ENCODE measurements at places on chromosomes 1 and 21.

- no peak for DNase-seq
Observed at GRCh38 chr1:223761411-223761810, 49.1 kb downstream of the CAPN2 start.

DNA sequence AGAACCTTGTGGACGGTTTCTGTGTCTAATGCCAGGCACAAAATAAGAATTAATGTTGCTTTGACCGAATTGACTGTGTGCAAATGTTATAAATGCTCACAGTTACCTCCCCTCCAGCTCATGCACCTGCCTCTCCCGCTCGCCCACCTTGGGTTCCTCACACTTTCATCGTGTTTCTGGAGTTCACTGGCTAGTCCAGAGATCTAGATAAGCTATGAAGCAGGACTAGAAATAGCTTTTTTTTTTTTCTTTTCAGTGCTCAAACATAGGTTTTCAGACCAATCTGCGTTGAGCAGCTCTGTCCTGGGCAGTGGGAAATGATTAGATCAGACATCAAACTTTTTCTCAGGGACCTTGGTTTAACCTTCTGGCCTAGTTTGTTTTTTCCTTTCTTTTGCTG lies 11.1 kb downstream of the TENT5C start:
- DNase-seq, result no peak

- no peak for DNase-seq
Observed at GRCh38 chr1:16618719-16619118, 5.4 kb upstream of the NBPF1 start.

- no peak for DNase-seq
Observed at GRCh38 chr21:42203936-42204335, 15.0 kb upstream of the ABCG1 start.

GRCh38 chr1:233518344-233518743 lies 95.6 kb upstream of the KCNK1 start:
- DNase-seq, result peak; percentile 7

DNA sequence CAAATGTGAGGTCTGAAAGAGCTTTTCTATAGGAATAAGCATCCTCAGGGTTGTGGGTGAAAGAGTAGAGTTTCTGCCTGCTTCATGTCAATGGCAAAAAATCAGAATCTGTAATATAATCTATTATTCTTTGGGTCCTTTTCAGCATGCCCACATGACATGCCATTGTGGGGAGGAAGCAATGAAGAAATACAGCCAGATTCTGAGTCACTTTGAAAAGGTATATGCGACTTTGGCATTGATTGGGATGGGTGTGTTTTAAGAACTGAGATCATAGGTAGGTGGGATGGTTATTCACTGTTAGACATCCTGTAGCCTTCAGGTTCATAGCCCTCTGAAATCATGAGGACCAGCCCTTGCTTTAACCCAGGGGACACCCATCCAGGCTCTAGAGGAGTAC lies 1.8 kb downstream of the IL20 start:
- DNase-seq, result no peak

- DNase-seq, result no peak
Observed at GRCh38 chr1:51506537-51506936, 12.5 kb downstream of the EPS15 start.

GRCh38 chr1:167529829-167530474 lies 11.6 kb upstream of the CD247 start:
- no peak for DNase-seq

DNA sequence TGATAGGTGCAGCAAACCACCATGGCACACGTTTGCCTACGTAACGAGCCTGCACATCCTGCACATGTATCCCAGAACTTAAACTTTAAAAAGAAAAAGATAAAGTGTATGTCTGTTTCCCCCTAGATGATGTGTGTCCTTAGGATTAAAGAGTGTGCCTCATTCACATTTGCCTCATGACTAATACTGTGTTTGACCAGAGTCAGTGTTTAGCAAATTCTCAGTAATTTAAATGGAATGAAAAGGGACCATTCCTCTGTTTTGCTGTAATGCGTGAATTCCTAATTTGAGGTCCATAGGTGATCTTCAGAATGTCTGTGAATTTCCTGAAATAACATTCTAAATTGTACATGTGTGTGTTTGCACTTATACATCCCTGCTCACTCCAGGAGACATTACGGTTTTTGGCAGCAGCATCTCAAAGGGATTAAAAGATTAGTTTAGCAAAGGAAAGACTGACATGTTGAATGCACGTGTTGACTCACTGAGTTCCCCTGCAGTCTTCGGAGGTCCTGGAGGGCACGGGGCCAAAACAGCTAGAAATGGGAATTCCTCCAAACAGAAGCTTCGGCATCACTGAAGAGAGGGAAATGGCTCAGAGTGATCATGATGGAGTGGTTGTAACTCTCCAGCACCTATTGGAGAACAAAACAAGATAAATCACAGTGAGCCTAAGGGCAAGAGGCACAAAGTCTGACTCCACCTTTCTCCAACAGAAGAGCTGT lies 19.1 kb upstream of the SLC35F3 start:
- DNase-seq, result no peak

DNA sequence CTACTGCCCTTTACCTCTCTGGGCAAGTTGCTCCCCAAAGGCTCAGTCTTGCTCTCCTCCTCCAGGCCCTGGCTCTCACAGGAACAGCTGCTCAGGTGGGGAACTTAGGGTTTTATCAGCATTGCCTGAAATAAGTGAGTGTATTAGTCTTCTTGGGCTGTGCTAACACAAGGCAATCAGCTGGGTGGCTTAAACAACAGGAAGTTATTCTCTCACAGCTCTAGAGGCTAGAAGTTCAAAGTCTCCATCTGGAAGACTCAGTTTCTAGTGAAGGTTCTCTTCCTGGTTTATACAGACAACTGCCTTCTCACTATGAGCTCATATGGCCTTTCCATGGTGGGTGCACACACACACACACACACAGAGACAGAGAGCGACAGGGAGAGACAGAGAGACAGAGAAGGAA lies 2.8 kb upstream of the CD1C start:
- DNase-seq, result no peak

DNA sequence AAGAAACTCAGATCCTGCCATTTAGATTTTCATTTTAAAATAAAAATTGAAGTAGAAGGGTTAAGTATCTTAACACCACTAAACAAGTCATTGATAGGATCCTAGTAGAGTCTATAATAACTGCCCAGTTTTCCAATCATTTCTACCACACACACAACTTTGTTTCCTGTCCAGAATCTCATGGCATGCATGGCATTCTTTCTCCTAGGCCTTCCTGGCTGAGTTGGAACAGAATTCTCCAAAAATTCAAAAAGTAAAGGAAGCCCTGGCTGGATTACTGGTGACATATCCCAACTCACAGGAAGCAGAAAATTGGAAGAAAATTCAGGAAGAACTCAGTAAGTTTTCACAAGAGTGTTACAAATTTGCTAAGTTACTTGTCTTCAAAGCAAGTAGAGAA lies 111.4 kb upstream of the BMP8A start:
- DNase-seq, result no peak

- DNase-seq, result no peak
Observed at GRCh38 chr1:18099026-18099425, 8.6 kb upstream of the IGSF21 start.

DNA sequence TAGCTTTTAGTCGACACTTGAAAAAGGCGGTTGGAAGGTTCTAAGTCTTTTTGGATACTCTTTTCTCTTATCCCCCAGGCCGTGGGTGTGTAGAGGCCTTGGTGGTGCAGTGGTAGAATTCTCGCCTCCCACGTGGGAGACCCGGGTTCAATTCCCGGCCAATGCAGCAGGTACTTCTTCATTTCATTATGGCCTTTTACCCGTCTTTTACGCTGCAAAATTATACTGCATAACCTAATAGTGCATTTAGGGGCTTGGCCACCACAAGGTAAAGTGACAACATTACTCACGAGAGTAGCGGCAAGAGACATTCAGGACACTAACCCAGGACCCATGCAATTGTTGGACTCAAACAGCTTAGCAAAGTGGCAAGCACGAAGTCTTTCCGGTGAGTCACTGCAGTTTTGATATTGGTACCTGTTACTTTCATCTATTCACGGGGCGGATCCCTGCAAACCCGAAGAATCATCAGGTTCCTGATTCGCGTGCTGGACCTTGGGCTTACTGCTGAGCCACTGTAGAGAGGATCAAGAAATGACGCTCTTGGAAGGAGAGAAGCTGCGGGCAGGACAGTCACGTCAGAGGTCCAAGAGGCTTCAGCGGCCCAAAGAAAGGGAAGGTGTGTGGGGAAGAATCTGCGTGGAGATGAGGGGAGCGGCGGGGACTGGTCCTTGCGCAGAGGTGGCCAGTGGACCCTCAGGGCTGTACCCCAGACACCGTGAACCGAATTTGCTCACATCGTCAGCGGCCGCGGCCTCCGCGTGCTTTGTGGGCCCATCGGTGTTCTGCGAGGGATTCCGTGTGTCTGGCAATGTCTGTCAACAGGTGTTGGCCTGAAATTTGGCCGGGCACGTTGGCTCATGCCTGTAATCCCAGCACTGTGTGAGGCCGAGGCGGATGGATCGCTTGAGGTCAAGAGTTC lies 12.9 kb upstream of the RNU1-4 start:
- no peak for DNase-seq

DNA sequence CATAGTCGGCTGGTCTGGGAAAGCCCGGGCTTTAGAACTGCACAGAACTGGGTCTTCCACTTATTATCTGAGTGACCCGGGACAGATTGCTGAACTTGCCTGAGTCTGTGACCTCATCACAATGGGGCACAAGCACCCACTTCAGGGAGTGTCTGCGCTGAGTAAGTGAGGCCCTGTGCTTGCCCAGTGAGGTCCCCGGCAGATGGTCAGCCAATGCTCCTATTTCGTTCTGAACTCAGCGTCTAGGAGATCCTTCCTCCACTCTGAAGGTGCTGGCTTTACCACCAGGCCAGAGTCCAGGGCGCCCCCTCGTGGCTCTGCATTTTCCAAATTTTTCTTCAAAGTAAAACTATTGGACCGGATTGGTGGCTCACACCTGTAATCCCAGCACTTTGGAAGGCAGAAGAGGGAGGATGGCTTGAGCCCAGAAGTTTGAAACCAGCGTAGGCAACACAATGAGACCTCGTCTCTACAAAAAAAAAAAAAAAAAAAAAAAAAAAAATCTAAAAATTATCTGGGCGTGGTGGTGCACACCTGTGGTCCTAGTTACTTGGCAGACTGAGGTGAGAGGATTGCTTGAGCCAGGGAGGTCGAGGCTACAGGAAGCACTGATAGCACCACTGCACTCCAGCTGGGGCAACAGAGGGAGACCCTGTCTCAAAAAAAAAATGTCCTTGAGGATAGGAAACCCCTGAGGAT lies 61.7 kb downstream of the FCRL5 start:
- peak; percentile 63 for DNase-seq

- DNase-seq, result no peak
Observed at GRCh38 chr1:221392453-221392852, 349.4 kb downstream of the DUSP10 start.

- no peak for DNase-seq
Observed at GRCh38 chr21:34197561-34197960, 124.2 kb downstream of the MRPS6 start.

GRCh38 chr21:43362915-43363314 lies 64.0 kb downstream of the SIK1 start:
- DNase-seq, result no peak

GRCh38 chr1:112651205-112651604 lies 23.3 kb upstream of the MOV10 start:
- DNase-seq, result no peak

- no peak for DNase-seq
Observed at GRCh38 chr1:147527941-147528936, 13.1 kb upstream of the BCL9 start.

DNA sequence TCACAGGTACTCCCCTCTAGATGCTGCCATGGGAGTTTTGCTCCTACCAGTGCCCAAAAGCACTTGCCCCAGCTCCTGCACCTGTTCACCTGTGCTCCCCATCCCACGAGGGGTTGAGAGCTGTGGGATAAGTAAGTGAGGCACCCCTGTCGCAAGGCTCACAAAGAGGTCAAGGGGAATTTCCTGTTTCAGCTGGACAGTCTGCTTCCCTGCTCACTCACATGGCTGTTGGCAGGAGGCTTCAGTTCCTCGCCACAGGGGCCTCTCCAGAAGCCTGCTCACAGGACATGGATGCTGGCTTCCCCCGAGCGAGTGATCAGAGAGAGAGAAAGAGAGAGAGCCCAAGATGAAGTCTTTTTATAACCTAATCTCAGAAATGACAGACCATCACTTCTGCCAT lies 8.7 kb upstream of the NCMAP start:
- DNase-seq, result no peak

DNA sequence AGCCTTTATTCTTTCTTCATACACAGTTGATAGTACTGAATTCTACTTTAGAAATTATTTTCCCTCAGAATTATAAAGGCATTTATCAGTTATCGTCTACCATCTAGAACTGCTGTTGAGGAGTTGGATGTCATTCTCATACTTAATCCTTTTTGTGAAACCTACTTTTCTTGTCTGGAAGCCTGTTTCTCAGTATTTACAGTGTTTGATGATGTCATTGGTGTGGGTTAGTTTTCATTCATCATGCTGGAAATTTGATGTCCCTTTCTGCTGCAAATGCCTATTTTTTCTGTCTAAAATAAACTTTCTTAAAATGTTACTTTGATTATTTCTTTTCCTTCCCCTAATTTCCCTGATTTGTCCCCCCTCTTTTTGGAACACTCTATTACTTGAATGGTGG lies 22.8 kb upstream of the ZNF281 start:
- no peak for DNase-seq

DNA sequence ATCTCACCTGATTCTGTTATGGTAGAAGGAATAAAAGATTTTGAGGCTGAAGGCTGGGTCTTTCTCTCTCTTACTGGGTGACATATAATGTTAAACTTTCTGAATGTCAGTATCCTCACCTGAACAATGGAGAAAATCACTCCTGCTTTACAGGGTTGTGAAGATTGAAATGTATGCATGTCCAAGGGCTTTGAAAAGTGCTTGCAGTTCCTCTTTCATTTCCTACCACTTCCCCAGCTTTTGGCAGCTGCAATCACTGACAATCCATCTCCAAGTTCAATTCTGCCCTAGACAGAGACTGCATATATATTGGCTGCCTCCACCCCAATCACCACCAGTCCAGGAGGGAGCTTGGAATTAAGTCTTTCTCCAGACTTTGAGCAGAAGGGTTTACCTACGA lies 39.8 kb downstream of the FAM78B start:
- DNase-seq, result no peak

DNA sequence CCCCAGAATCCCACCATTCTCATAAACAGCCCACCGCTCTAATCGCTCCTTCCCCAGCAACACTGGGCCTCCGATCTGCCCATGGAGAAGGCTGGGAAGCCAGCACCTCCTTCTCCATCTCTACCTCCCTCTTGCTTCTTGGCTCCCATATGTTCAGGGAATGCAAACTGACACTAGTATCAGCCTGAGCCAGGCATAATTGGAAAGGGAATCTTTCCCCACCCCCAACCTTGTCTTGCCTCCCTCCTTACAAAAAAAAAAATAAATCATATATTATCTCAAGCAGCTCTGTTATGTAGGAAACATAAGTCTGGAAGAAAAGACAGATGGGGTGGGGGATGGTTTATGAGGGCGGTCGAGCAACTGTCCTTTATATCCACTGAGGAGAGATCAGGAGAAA lies 127.2 kb downstream of the NAV1 start:
- DNase-seq, result no peak

- peak; percentile 4 for DNase-seq
Observed at GRCh38 chr1:83641206-83641658, 357.7 kb downstream of the TTLL7 start.

GRCh38 chr1:154441241-154441888 lies 36.2 kb downstream of the IL6R start:
- no peak for DNase-seq

- no peak for DNase-seq
Observed at GRCh38 chr1:220410611-220411010, 117.3 kb upstream of the MARK1 start.

- no peak for DNase-seq
Observed at GRCh38 chr21:38531591-38531990, 33.3 kb upstream of the ERG start.

- DNase-seq, result no peak
Observed at GRCh38 chr1:28021064-28021463, 61.3 kb downstream of the XKR8 start.

Data from large intestine (tissue), 12 donors.